SIG-M5 (cell line): ENCODE measurements at places on chromosomes 1 and 21.
A peak's percentile ranks its signal among the peaks of the same experiment; 100 is the strongest.

GRCh38 chr1:109821221-109821669, 57.5 kb upstream of the EPS8L3 start:
- no peak for DNase-seq

- DNase-seq, result no peak
Observed at GRCh38 chr1:35883635-35884101, 659 bp downstream of the AGO1 start.

- no peak for DNase-seq
Observed at GRCh38 chr1:221983444-221983843, 241.6 kb upstream of the DUSP10 start.

DNA sequence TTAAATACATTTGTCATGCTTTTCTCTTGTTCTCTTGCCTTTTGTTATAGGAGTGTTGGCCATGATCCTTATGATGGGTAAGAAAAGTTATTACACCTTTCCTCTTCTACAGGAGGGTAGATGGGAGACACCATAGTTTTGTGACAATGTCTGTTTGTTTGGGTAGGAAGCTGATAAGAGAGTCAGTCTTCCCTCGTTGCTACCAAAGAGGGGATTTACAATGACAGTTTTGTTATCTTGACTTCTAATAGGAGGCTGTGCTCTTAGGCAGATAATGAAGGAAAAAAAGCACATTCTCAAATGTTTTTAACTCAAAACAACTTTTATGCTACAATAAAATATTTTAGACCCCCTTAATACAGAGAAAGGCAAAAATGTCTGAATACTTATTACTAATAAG, 48.0 kb upstream of the WLS start:
- DNase-seq, result no peak

GRCh38 chr1:58874757-58875755, 91.2 kb upstream of the JUN start:
- no peak for DNase-seq

GRCh38 chr1:110872745-110873720, at the start of gene CD53:
Gene CD53, plus strand, starts transcription at chr1:110873148. Its CDS starts 18,261 bp downstream, at chr1:110891409.
- DNase-seq, result peak; percentile 82

GRCh38 chr1:44947063-44947773, 39.2 kb downstream of the EIF2B3 start:
- DNase-seq, result no peak

GRCh38 chr1:119771016-119771415, 2.3 kb upstream of the HMGCS2 start:
- DNase-seq, result no peak

DNA sequence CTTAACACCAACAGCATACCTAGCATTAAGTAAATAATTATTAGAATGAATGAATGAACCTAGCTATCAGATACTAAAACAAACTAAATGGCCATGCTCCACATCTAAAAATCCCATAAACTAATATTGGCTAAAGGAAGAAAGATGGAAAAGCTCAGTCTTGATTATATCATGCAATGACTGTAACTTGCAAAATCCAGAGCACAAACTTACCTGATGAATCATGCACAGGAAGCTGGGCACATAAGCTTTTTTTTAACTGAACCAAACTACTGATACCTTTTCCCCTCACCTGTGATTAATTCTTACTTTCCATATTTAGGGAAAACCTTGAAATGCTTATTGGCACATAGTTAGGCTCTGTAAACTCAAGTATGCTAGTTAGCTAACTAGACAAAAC, 70.2 kb downstream of the KIF14 start:
- DNase-seq, result no peak

DNA sequence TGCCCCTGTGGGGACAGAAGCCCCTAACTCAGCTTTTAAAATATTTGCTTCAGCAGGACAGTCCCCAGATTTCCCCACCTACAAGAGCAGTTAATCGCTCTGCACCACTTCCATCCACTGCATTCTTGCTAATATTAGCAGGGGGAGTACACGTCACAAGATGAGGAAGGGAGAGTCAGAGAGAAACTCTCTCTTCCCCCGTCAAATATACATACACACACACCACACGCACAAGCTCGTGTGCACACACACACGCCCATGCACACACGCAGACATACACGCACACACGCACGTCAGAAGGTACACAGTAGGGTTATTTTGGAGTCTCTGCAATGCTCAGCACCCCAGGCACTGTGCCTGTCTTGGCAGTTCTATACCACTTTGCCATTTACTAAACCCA, 2.1 kb downstream of the CLCA1 start:
- DNase-seq, result no peak

DNA sequence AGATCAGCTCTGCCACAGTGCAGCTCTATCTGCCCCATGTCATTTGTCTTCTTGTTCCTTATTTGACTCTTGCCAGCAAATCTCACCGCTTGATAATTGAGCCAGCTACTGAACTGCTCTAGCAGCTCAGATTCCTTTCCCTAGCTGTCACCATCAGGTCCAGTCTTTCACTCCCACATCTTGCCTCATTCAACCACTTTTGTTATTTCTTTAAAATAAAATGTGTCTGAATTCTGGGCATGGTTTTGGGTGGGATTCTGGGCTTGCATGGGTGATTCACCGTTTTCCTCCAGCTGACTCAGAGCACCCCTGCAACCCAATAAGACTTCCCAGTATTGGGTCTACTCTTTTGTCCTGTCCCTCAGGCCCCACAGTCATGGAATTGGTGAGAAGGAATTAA, 215.7 kb downstream of the DSCAM start:
- DNase-seq, result no peak

DNA sequence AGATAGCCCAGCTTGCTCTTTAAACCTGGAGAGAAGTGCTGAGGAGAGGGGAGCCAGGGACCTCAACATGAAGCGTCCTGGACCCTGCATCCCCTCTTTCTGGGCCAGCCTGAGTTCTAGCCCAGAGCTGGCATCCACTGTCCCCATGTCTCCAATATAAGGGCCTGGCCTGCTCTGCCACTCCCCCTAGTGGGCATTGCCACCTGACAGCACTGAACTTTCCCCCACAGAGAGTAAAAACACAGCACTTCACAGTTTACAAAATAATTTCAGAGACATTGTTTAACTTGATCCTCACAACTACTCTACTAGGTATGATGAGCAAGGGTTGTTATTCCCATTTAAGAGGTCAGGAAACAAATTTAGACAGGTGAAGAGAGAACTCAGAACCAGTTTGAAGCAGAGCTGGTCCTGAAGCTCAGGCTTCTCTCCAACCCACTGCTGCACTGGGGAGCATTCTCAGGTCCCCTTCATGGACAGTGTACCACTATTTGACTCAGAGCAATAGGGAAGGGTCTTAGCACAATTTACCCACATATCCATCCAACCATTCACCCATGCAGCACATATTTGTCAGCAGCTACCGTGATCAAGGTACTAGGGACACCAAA, 151.2 kb downstream of the DMRTA2 start:
- DNase-seq, result no peak

GRCh38 chr1:195158091-195158490, 1450.1 kb downstream of the KCNT2 start:
- no peak for DNase-seq

DNA sequence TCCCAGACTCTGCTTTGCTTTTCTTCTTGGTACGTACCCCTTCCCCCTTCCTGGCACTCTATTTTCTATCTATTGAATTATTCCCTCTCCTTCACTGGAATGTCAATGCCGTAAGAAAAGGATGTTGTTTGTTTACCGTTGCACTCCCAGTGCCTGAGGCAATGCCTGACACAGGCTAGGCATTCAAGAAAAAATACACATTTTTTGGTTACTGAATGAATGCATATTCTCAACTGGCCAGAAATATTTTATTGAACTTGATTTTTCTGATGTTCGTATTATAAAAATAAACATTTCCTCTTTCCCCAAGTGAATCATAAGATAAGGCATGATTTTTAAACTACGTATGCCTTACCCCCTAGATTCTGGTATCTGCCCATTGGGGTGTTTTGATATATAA, 41.2 kb downstream of the GNG12 start:
- DNase-seq, result no peak

DNA sequence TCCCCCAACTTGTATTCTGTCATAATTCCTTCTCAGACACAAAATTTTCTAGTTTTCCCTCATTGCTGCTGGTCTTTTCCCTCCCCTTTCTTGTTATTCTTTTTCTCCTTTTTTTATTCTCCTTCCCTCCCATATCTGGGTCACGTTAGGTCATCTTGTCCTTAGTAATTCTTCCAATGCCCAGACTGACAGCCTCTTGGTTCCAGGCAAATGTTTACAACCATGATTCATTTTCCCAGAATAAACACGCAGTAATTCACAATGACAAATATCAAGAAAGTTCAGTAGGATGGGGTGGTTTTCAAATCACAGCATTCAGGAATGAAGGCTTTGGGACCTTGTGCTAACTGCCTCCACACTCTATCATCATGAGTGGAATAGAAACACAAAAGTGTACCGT, 25.2 kb downstream of the NHLH2 start:
- no peak for DNase-seq

DNA sequence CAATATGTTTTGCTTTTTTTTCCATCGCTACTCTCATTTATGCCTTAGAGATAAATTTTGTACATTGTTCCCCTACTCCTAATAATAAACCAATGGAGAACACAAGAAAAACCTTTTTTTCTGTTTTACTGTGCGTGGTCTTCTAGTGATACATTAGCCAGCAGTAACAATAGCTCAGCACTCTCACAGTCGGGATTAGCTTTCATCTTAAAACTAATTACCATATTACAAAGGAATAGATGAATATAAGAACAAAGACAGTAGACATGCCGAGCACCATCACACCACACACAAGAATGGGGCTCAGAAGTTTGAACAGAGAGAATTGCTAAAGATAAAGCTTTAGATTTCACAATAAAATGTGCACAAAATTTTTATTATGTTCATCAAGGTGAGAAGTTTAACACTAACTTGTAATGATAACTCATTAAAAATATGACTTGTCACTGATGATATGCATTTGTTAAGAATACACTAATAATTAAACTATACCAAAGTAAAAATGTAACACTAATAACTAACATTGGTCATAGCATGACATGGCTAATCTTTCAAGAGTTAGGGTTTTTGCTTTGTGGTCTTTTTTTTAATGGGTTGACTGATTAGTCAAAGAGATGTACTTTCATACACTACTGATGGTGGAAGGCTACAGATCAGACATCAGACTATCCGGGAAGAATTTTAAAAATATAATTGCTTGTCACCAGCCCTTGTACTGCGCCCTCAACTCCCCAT, 61.8 kb downstream of the EXTL2 start:
- no peak for DNase-seq

DNA sequence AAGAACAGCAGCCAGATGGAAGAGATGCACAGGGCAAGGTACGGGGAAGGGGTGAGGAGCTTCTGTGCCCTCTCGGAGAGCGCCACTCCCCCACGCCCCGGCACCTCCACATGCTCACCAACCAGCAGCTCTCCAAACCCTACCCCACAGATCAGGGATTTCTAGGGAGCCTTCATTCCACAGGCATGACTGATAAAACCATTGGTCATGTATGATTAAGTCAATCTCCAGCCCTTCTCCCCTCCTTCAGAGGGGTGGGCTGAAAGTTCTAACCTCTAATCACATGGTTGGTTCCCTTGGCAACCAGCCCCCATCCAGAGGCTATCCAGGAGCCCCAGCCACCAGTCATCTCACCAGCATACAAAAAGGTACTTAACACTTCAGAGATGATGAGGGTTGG, 144.7 kb downstream of the TGFBR3 start:
- no peak for DNase-seq

DNA sequence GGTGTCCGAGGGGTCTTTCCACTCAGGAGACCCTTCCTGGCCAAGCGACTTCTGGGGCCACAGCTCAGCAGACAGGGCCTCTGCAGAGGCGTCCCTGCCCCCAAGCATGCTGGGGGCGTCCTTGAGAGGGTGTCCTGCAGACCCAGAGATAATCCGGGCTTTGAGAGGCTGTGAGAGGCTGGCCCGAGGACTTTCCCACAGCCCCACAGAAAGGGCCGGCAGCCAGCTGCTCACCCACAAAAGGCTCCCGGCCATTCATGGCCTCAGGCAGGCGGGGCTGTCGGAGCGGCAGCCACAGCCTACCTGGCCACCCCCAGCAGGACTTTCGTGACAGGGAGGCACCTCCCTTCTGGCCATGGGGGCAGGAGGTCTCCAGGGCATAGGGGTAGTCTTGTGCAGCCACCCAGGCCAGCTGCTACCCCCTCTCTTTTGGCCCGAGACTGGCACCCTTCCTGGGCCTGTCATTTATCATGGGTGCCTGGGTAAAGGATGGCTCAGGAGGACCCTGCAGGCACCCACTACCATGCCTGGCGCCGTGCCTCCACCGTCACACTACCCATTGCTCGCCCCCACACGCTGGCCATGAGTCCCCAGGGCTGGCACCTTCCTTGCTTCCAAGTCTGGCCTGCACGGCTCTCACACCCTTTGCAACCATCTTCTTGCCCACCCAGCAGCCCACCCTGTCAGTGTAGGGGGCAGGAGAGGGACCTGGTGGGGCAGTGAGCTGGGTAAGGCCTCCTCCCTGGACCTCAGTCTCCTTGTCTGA, 11.1 kb upstream of the TNFRSF14 start:
- DNase-seq, result no peak

- DNase-seq, result no peak
Observed at GRCh38 chr21:46221664-46222435, 6.7 kb downstream of the LSS start.

DNA sequence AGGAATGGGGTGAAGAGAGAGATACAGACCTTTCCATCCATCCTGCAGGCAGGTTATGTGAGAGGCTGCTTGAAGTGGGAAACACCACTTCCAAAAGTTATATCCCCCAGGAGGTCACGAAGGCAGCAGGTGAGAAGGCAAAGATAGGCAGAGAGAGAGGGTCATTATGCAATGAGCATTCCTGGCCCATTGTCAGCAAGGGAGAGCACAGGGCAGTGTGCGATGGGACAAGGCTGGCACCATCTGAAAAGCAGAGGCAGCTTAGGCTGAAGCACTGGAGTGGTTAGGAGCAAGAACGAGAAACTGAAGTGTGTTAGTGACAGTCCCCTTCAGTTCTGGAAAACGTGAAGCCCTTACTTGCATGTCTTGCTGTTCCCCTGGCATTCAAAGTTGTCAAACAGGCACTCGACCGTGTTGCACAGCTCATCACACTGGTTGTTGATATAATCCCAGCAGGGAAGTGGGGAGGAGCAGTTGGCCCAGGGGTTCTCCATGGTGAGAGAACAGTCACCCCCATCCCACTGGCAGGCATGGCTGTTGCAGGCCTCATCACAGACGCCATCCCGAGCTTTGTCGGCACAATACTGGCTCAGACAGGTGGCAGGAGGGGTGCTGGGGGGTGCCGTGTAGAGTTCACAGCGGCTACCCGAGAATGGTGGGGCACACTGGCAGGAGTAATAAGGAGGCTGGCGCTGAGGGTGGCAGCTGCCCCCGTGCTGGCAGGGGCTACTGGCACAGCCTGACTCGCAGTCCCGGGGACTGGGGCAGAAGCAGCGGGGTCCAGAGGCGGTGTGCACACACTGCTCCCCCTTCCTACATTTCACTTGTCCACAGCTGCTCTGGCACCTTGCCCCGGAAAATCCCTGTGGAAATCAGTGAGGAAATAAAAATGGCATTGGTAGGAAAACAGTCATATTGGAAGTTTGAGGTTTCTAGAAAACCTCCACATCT, 28.9 kb upstream of the ADAM30 start:
- DNase-seq, result no peak

GRCh38 chr1:237981223-237981622, 90.5 kb upstream of the ZP4 start:
- no peak for DNase-seq
